ENCODE measurements at places on chromosomes 5 and 9.

- no peak for DNase-seq
Measured at GRCh38 chr5:72402381-72402890, 82.3 kb downstream of the PTCD2 start.

DNA sequence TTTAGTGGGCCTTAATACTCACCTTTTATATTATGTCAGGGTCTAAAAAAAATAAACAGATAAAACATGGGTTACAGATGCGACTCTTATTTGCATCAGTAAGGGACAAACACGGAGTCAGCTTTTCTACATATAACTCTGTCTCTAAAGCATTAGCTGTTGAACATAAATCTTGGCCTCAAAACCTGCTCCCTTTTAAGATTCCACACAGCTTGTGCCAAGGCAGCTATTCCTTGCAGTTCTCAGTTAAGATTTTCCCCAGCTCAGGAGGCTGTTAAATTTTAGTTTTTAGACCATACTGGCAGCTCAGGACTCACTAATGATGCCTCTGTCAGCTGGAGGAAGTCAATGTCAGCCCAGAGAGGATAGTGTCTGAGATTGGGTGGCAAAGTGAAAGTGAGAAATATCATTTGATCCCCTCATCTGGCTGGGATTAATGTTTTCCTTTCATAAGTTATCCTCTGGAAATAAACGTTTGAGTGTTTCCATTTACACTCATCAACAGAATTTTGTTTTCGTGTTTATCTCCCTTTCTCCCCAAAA is 287.5 kb downstream of the ELAVL2 start:
- DNase-seq = no peak

GRCh38 chr5:144085381-144085780 is 85.1 kb downstream of the YIPF5 start:
- DNase-seq = no peak

DNA sequence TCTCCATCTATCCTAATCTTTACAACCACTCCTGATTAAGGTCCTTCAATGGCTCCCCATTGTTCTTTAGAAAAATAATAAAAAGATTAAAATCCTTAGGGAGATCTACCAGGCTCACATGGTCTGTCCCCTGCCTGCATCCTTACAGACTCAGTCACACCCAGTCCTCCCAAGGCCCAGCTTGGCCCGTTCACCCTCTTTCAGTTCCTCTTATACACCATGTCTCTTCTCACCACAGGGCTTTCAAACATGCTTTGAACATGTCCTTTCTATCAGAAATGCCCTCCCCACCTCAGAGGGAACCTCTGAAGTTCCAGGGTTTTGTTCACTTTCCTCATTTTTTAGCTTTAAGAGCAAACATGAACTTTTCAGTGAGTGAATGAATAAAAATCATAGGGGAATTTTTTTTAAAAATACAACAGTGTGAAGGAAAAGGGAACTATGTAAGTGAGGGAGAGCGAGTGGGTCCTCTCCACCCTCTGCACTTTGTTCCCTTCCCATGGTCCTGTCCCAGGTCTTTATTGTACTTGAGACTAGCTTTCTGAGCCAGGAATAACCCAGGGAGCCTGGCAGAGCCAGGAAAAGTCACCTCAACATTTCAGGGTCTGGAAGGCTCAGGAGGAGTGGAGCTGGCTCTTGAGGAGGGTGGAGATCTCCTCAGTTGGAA is 55.3 kb downstream of the TRPC7 start:
- DNase-seq = no peak

All from CD4-positive, alpha-beta T cell treated with Interleukin-4 for 1 hour (primary cell).